ENCODE measurements at places on chromosomes 1 and 21.

GRCh38 chr1:188715566-188715965 lies 1762.1 kb downstream of the BRINP3 start:
- DNase-seq: peak; percentile 7

DNA sequence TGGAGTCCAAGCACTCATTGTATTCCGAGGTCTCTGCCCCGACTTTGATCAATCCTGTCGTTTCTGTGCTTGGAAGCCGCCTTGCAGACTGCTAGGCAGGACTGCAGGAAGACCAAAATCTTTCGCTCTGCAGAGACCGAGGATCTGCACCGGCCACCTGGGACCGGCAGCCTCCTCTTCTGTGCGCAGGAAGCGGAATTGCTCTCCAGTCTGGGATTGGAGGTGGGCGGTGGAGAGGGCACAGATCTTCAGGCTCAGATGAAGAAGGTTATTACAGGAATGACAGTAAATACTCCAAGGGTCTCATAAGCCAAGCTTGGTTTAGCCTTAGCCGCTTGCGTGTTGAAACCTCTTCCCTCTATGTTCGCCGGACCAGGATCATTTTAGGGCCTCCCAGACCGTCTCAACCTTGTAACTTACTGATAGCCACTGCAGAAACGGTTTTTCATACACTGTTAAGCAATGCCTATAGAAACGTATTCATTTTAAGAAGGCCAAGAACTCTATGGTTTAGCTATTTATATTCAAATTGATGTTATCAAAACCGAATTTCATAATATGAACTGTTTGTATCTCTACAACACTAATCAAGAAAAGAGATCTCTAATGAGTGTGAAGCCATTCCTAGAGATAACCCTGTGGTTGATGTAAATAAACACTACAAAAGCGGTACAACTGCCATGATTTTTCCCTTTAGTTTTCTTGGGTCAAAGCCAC lies 1.1 kb downstream of the MIA3 start:
- peak; percentile 47 for DNase-seq

DNA sequence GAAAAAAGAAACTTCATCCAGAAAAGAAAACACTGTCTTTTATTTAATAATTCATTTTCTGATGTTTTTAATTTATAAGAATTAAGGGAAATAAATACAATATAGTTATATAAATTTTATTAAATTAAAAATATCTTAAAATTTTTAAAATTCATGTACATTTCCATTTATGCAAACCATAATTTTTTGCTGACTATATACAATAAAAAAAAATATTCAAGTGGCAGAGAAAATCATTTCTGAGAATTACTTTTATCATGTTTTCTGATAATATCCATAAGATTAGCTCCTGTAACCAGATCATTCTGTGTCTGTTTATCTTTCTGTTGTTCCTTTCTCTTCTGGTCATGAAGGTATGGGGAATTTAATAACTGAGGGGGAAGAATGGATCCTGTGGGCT lies 23.5 kb upstream of the KIF14 start:
- DNase-seq: no peak

GRCh38 chr1:238377280-238377919 lies 486.7 kb upstream of the ZP4 start:
- DNase-seq: no peak

DNA sequence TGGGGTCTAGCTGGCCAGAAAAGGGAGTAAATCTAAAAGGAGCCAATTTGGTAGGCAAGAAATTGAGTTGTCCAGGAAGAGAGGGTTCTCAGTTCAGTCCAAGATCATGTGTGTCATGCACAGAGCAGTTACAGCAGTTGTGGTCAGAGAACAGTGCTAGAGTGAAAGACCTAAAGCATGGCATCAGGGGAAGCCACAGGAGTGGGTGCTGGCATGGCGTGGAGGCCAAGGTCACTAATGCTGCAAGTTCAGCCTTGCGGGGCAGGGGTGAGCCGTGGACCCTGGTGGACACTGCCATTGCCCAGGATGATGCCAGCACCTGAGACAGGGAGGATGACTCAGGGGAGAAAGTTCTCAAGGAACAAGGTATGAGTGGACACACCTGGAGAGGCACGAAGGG lies 16.6 kb upstream of the TMEM125 start:
- no peak for DNase-seq

DNA sequence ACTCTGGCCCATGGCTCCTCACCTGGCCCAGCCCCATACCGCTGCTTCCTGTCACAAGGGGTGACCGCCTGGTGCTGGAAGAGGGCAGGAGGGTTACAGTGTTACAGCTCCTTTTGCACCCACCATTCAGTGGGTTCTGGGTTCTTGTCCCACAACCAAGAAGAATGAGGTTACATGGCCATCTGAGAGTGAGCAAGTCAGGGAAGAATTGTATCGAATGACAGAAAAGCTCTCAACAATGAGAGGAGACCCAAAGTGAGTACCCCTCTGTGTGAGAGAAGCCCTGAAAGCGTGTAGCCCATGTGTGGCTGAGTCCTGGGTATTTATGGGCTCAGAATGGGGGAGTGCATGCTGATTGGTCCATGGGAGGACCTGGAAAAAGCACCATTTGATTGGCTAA lies 888.5 kb downstream of the ADGRL2 start:
- DNase-seq: no peak

GRCh38 chr21:33300701-33301631 lies 23.8 kb upstream of the IFNAR1 start:
- peak; percentile 57 for DNase-seq

- DNase-seq: no peak
Measured at GRCh38 chr1:2593251-2593878, 6.8 kb downstream of the PRXL2B start.

- no peak for DNase-seq
Measured at GRCh38 chr1:222896630-222897526, 82.0 kb downstream of the DISP1 start.

DNA sequence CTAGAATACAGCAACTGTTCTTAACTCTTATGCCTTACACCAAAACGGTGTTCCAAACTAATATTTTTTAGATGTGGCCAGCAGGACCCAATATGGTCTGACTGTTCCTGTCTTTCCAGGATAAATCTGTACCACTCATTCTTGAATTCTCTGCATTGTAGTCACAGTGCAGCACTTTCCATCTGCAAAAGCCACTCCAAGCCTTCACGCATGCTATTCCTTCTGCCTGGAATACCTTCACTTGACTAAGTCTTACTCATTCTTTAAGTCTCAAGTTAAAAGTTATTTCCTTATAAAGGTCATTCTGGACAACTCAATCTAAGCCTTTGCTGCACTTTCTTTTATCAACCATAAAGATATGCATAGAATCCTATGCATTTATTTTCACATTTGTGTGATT lies 1194.5 kb downstream of the PLA2G4A start:
- DNase-seq: no peak

- no peak for DNase-seq
Measured at GRCh38 chr1:11447903-11448302, 31.1 kb upstream of the DISP3 start.

DNA sequence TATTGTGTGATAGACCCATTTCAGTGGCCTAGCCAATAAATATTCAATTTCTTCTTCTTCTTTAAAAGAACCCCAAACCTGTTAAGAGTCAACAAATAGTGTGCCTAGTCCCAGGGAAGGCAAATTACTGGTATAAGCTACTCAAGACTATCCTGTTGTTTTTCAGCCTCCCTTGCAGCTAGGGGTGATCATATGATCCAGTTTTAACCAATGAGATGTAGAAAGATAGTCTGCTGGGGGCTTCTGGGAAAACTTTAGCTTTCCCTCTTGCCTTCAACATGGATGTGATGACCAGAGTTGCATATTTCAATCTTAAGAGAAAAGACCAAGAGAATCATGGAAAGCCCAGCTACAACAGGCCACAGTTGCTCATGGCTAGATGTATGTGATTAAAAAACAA lies 4.7 kb upstream of the NUP210L start:
- DNase-seq: no peak

- no peak for DNase-seq
Measured at GRCh38 chr21:27582246-27582947, 615.5 kb upstream of the ADAMTS5 start.

DNA sequence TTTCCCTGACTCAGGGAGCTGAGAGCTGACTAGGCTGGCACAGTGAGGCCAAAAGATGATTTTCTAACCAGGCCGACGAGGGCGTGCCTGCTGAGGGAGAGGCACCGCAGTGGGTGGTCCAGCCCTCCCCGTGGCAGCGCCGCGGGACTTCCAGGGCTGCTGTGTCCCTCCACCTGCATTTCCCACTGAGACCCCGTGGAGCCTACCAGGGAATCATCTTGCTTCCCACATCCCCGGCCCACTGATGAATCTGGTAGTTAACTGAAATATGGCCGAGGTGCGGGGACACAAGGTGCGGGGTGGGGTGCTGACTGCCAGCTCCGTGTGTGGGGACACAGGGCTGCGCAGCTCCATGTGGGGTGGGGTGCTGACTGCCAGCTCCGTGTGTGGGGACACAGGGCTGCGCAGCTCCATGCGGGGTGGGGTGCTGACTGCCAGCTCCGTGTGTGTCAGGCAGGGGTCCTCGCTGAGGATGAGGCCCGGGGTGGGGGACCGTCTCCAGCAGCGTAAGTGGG lies 10.4 kb downstream of the WRAP73 start:
- DNase-seq: no peak

GRCh38 chr1:181169281-181169865 lies 80.9 kb downstream of the IER5 start:
- no peak for DNase-seq

DNA sequence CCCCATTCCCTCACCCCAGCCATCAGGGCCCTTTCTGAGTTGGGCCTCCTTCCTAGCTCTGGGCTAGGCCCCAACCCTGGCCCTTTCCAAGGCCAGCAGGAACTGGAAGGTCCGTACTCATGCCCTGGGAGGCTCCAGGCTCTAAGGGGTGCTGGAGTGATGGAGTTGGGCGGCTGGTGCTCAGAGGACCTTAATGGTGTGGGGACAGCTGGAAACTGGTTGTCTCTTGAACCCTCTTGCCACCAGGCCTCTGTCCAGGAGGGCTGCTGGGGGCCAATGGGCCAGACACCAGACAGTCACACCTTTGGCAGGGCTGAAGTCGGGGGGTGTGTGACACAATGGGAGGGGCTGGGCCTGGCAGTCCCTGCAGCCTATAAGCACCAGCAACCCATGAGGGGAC lies 9.2 kb upstream of the PADI1 start:
- DNase-seq: no peak

DNA sequence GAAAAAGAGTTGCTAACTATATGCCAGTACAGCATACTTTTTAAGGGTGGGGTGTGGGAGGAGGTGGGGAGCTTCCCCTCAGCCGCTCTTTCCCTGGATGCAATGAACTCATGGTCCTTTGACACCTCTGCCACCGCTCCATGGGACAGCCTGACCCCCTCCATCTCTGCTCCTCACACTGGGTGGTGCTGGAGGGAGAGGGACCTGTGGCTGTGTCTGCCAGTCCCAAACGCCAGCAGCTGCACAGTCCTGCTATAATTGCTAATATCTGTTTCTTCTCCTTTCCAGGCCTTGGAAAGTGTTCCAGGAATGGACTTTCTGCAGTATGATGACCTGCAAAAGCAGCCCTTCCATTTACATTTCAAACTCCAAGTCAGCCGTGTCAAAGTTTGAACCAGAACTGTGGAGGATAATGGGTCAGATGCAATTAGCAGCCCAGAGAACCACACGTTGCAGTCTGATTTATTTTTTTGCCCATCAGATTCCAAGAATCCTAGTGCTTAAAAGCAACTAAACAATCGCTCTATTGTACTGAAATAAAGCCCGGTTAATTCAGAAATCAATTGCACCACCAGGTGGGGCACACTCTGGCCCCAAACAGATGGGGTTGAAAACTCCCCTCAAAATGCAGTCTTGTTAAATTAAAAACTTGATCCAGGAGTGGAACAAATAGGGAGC lies 160.7 kb upstream of the LMO4 start:
- peak; percentile 26 for DNase-seq

DNA sequence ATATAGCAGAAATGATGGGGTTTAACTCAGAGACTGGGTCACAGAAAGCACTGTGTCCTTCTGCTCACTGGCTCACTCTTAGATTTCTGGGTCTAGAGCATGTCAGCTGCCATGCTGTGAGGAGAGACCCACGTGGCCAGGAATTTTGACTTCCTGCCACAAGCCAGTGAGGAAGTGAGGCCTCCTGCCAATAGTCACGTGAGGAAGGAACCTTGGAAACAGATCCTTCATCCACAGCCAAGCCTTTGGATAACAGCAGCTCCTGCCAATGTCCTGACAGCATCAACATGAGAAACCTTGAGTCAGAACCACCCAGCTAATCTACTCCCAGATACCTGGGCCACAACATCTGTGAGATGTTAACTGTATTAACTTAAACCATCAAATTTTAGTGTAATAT lies 114.5 kb upstream of the PLPPR5 start:
- no peak for DNase-seq

DNA sequence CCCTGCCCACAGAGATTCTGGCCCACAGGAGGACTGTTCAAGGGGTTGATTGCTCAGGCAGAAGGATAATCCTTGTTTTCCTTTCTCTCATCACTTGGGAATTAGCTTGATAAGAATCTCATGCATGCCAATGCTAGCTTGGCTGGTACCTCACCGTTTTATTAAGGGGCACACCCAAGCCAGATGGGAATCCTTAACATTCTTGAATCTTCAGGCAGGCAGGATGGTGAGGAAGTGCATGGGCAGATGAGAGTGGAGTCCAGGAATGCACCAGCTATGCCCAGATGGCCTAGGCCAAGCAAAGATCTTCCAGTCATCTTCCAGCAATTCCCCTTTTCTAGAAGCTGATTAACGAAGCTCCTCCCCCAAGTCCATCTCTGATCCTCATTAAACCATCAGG lies 4.1 kb upstream of the LCE7A start:
- DNase-seq: no peak

DNA sequence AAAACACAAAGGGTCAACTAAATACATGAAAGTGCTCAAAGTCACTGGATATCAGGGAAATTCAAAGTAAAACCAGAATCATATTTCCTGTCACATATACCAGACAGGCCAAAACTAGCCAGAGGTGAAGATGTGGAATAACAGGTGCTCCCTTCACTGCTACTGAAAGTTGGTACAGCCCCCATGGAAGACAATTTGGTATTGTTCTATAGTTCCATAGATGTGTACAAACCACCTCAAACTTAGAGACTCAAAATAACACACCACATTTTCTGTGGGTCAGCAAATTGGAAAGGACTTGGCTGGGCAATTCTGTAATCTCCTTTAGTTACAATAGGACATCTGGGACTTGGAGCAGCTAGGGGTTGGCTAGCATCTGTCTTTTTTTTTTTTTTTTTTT lies 24.5 kb upstream of the SOAT1 start:
- no peak for DNase-seq

- DNase-seq: peak; percentile 25
Measured at GRCh38 chr21:31900121-31900895, 27.5 kb downstream of the HUNK start.

DNA sequence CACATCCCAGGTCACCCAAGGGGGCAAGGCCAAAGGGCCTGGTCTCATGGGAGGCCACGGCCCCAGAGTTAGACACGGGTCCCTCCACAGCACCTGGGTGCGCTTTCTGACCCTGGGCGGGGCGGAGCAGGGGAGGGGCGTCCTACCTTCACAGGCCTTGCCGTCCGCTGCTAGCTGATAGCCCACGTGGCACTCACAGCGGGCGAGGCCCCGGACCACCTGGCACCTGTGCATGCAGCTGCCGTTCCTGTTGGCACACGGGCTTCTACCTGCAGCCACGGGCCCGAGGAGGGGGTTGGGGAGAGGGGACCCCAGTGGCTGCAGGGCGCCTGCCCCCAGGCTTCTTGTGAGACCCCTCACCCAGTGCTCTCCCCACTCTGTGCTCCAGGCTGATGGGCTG lies 59.9 kb downstream of the ARHGEF16 start:
- no peak for DNase-seq
